Airway epithelial cell (primary cell): ENCODE measurements at places on chromosomes 7 and 10. TPM values are rescaled to one million over a fixed set of nuclear protein-coding genes. Genes with fewer than 3 reads are reported as not detected.

Gene ETV1
- 1.1 and 2.2 TPM in 2 replicates for total RNA-seq

Gene STEAP1
- total RNA-seq, result 17.6 and 20.3 TPM in 2 replicates

Gene TCAF2
- 4.7 and 6.6 TPM in 2 replicates for total RNA-seq

Gene GNAT3
- not detected in 2 replicates for total RNA-seq

Gene CALHM3
- total RNA-seq, result not detected in 2 replicates

Gene ST8SIA6
- total RNA-seq, result not detected in 2 replicates

Gene SPDYE2B
- not detected in 2 replicates for total RNA-seq

Gene SERPINE1
- 166 and 251 TPM in 2 replicates for total RNA-seq

Gene ITGB8
- total RNA-seq, result 20.8 and 24.2 TPM in 2 replicates

Gene SCART1
- 0.51 and 0.63 TPM in 2 replicates for total RNA-seq

Gene FKBP6
- not detected in 2 replicates for total RNA-seq

Gene PAX4
- total RNA-seq, result not detected in 2 replicates

Gene AGMO
- total RNA-seq, result 0.93 and 1.2 TPM in 2 replicates

Gene EIF4H
- 305 and 331 TPM in 2 replicates for total RNA-seq

Gene LBX1
- not detected in 2 replicates for total RNA-seq

Gene BEND7
- total RNA-seq, result 2.6 and 3.2 TPM in 2 replicates

Gene PAPOLB
- total RNA-seq, result not detected in 2 replicates

Gene ITPRID1
- 0.14 TPM in 1 of 2 replicates, not detected in the other for total RNA-seq

Gene ANKRD22
- total RNA-seq, result 11.2 and 15.9 TPM in 2 replicates

Gene CHPF2
- total RNA-seq, result 39.0 and 40.6 TPM in 2 replicates

Gene CYP3A4
- 0.14 TPM in 1 of 2 replicates, not detected in the other for total RNA-seq

Gene CALHM1
- total RNA-seq, result not detected in 2 replicates

Gene NUTM2A
- 0.93 and 2.4 TPM in 2 replicates for total RNA-seq

Gene EPO
- total RNA-seq, result not detected in 2 replicates
